ENCODE measurements at places on chromosomes 3 and 15. TPM values are rescaled to one million over a fixed set of nuclear protein-coding genes. Genes with fewer than 3 reads are reported as not detected.

DNA sequence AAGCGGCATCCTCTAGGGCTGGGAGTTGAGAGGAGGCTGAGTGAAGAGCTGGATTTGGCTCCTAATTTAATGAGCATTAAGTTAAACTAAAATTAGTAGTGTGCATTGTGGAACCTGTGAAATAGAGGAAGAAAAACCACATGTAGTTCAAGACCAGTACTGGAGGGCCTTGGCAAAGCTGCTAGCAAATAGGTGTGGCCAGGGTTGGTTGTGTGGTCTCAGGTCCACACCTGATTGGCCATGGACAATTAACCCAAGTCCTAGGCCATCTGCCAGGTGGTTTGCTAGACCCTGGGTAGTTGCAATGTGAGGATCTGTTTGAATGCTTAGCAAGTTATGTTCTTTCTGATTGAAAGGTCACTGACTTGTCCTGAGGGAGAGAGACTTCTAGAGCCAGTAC, 275.5 kb downstream of the PDCD6IP start:
- no peak for DNase-seq

ARRDC4 gene
- 3.2 TPM for total RNA-seq

- DNase-seq = no peak
Observed at GRCh38 chr3:43773273-43774094, 82.7 kb downstream of the ABHD5 start.

SCG5 gene
- total RNA-seq = 0.84 TPM

MYL3 gene
- total RNA-seq = 13.8 TPM

ISG20 gene
- 7.7 TPM for total RNA-seq

- DNase-seq = no peak
Observed at GRCh38 chr3:77298417-77298816, 258.5 kb downstream of the ROBO2 start.

ROPN1 gene
- not detected for total RNA-seq

- DNase-seq = no peak
Observed at GRCh38 chr15:85010386-85011159, 28.9 kb downstream of the PDE8A start.

TRAIP gene
- total RNA-seq = 25.1 TPM

DNA sequence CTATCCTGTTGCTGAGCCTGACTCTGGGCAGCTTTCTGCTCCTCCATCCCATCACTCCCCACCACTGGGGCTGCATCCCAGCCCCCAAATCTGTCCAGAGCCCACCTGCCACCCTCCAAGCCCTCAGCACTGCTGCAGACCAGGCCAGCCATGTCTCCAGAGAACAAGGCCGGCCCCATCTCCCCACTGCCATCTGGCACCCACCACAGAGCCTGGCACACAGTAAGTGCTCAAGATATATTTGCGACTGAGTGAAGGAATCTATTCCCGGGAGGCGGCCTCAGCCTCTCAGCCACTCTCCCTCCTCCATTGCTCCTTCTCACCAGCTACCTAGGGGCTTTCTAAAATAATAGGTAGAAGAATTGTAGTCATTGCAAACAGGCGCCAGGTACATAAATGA, 4.8 kb downstream of the PLXND1 start:
- no peak for DNase-seq

GRCh38 chr15:83446904-83447709, at the start of gene SH3GL3:
SH3GL3 (plus strand) TSS chr15:83447341; CDS start chr15:83447534, 193 bp downstream.
- no peak for DNase-seq

DNA sequence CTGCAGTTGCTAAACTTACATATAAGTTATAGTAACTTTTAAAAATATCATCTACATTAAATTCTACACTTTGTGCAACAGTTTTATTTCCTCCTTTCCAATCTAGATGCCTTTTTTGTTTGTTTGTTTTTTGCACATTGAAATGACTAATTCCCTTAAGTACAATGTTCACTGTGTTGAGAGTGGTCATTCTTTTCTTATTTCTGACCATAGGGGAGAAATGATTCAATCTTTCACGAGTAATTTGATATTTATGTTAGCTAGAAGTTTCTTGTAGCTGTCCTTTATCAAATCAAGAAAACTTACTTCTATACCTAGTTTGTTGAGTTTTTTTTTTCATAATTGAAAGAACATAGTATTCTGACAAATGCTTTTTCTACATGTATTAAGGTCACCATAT, 85.0 kb upstream of the CBLB start:
- DNase-seq = no peak

DNA sequence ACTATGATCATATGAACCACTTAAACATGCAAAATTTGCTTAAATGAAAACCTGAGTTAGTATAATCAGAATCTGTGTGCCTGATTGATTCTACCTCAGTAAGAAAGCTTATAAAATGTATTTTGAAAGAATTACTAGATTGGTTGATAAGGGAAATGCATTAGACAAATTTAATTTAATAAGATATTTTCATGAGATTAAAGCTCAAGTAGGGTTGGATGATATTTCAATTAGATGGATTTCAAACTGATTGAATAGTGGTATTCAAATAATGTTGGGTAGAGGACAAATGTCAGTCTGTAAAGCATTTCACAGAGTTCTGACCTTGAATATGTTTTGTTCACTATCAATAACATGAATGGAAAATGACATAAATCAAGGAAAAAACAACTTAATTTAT, 780.4 kb upstream of the ALCAM start:
- DNase-seq = no peak

GRCh38 chr3:66028457-66028856, 10.3 kb downstream of the MAGI1 start:
- no peak for DNase-seq

DNA sequence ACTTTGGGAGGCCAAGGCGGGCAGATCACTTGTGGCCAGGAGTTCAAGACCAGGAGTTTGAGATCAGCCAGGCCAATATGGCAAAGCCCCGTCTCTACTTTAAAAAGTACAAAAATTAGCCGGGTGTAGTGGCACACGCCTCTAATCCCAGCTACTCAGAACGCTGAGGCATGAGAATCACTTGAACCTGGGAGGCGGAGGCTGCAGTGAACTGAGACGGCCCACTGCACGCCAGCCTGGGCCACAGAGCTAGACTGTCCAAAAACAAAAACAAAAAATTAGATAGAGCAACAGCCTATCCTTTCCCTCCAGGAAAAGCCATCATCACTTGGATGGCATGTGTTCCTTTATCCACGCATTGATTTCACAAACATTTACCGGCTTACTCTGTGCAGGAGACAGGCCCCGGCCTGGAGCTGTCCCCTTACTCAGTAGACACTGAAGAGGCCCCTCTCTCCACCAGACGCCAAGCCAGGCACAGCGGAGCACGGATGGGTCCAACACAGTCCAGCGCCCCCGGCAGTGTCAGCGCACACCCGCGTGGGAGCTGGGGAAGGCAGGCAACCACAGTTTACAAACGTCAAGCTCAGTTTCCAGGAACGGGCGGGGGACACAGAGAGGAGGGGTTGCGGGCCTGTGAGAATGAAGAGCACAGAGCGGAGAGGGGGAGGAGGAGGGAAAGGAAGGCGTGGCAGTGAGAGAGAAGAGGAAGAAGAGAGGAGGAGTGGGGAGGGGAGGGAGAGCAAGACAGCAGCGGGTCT, 3.1 kb downstream of the GP5 start:
- no peak for DNase-seq

DNA sequence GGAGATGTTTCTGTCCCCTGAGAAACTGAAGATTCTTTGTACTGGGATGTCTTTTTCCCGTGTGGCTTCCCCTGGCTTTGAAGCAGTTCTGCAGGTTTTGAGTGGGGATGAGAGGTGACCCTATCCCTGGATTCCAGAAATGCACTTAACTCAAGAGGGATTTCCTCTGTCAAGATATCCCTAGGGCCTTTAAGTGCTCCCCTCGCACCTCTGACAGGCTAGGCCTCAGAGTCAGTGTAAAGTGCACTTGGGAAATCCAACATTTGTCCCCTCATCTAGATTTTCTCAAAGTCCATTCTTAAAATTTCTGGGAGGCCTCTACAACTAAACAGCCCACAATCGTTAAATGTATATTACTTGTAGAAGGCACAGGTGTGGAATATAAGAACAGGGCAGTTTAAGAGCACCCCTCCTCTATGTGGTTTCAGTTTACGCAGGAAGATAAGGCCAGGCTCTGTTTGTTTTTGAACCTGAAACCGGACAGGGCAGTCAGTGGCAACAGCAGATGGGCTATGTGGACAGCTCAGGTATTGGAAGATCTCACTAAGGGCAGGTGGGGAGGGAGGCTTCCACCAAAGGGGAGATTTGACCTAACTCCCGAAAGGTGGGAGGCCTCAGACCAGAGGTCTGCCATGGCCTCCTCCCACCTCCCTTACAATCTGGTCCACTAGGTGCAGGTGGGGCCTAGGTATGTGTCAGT, 4.8 kb downstream of the C3orf52 start:
- peak; percentile 78 for DNase-seq

- no peak for DNase-seq
Observed at GRCh38 chr15:62497356-62497755, 332.3 kb upstream of the C2CD4B start.

GRCh38 chr15:25624504-25625177, 185.8 kb upstream of the UBE3A start:
- no peak for DNase-seq

CCR3 gene
- total RNA-seq = 0.64 TPM

DNA sequence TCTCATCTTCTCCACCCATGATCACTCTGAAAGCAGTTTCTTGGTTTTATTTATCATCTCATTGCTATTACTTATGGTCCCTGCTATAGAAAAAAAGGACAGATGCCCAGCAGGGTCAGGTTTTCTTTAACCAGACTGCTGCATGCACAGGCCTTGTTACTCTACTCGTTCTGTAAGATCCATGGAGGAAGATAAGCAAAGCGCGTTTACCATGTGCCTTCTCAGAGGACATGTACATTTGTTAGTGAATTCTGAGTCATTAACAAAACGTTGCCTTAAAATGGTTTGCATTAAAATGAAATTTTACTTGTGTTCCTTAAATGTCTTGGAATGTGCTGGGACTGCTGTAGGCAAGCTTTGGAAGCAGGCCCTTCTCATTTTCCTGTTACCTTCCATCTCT, 657.3 kb upstream of the KCNMB2 start:
- no peak for DNase-seq

CHST2 gene
- not detected for total RNA-seq

RNF13 gene
- total RNA-seq = 35.6 TPM

DNA sequence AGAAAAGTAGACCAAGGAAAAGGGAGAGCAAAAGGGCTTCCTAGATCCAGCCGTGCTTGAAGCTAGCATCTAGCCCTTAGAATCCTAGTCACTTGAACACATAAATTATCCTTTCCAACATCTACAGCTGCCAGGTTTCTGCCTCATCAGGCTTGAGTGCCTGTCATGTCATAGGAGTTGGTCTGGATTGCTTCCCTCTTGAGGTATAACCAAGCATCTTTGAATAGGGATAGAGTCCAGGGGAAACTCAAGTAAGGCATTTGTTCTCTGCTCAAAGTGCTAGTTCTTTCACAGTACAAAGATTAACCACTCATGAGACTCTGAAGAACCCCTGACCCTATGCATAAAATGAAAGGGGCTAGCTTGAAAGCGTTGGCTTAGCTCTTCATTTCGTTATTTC, 72.3 kb downstream of the SLCO3A1 start:
- DNase-seq = no peak

CXCR6 gene
- total RNA-seq = not detected

DNA sequence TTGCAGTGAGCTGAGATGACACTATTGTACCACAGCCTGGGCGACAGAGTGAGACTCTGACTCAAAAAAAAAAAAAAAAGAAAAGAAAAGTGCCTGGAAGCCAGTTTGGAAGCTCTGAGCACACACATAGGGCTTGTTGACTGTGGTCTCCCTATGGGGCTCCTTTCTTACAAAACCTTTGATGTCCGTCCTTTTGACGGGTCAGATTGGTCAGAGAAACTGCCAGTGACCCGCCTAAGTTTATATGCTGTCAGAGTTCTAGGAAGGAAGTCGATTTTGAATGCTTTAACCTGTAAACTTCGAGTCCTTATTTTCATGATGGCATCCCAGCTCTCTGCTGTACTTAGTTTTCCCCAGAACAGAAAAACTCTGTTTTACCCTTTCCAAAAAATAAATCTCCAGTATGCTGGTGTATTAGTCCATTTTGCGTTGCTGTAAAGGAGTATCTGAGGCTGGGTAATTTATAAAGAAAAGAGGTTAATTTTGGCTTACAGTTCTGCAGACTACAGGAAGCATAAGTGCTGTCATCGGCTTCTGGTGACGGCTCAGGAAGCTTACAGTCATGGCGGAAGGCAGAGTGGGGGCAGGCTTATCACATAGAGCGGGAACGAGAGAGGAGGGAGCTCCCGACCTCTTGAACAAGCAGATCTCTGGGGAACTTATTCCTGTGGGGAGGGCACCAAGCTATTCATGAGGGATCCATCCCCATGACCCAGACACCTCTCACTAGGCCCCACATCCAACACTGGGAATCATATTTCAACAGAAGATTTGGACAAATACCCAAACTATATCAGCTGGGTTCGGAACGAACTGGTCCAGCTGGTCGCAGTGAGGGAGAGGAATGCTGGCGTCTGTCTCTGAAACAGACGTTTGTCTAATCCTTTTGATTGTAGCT, 72.3 kb downstream of the LMLN start:
- DNase-seq = no peak

DNA sequence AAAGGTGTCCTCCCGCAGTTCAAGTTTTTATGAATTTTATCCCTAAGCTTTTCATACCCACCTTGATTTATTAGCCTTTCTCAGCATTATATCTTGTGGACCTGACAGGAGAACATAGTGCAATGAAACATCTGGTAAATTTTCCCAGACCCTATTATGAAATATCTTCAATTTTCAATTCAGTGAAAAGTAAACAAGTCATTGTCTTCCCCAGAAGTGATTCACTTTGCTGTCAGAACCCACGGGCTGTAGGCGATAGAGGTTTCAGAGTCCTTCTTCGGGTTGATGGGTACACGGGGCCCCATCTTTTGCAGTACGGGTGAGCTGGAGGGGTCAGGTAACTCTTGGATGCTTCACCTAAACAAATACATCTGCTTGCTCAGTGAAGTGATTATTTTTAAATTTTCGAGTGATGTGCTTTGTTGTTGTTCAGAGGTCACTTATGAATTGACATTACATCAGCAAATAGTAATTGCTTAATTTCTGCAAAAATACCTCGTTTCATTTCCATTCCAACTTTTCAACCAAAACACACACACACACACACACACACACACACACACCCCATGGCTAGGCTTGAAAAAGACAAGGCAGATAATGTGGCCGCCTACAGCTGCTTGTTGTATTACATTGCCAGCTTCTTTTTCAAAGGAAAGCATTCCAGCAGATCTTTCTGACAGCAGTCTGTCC, 102.9 kb downstream of the SEMA6D start:
- no peak for DNase-seq

- DNase-seq = peak; percentile 52
Observed at GRCh38 chr15:74906067-74906449, 593 bp downstream of the FAM219B start.

DNA sequence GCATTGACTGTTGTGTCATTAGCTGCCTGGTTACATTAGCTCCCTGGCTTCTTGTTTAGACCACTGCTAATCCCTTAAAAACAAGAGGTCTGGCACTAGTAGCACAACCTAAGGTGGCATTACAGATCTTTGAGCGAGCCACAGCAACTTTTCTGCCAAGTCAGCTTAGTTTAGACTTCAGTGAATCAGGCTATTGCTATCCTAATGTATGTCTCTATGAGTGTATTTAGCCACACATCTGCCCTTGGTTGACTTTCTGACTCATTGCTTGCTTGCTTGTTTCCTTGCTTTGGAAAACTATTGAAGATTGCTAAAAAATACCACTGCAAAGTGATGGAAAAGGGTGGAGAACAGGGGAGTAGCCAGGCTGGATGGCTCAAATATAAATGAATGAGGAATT, 50.2 kb downstream of the CHP1 start:
- no peak for DNase-seq

- DNase-seq = no peak
Observed at GRCh38 chr3:101780661-101781060, 1.6 kb downstream of the NXPE3 start.

SLC7A14 gene
- not detected for total RNA-seq

Measured in Caco-2 (cell line).